ENCODE measurements at places on chromosomes 4 and X.
A peak's percentile ranks its signal among the peaks of the same experiment; 100 is the strongest.

DNA sequence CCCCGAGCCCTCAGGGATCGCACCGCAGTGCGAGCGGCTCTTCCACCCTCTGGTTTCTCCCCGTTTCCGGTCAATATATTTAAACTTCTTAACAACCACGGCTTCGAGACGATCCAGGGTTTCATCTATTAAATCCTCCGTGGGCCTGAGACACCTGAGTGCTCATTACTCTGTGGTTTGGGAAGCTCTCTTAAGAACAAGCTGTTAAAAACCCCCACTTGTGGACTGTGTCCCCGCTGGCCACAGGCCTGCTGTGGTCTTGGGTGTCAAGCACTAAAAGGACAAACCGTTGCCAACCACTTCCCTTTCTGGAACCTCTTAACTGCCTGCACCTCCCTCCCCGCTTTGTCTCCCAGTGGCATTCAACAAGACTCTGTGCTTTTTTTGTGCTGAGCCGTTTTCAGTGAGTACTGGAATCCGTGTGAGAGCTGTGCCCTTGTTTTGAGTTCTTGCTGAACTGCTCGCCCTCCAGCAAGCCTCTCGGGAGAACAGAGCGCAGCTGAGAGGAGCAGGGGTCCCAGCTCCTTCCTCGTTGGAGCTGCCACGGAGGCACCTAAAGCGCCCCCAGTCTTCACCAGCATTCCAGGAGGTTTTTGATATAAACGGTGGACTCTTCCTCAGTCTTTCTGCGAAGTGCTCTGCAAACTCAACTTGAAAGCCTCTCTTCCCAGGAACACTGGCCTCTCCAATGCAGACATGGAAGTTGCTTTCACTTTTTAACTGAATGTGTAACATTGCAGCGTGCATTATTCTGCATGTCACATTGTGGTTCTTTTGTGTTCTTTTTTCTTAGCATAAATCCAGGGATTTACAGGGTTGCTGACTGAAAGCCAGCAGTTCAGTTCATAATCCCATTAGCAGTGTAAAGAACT is 691 bp upstream of the IGFBP7 start:
- DNase-seq: peak; percentile 84

DNA sequence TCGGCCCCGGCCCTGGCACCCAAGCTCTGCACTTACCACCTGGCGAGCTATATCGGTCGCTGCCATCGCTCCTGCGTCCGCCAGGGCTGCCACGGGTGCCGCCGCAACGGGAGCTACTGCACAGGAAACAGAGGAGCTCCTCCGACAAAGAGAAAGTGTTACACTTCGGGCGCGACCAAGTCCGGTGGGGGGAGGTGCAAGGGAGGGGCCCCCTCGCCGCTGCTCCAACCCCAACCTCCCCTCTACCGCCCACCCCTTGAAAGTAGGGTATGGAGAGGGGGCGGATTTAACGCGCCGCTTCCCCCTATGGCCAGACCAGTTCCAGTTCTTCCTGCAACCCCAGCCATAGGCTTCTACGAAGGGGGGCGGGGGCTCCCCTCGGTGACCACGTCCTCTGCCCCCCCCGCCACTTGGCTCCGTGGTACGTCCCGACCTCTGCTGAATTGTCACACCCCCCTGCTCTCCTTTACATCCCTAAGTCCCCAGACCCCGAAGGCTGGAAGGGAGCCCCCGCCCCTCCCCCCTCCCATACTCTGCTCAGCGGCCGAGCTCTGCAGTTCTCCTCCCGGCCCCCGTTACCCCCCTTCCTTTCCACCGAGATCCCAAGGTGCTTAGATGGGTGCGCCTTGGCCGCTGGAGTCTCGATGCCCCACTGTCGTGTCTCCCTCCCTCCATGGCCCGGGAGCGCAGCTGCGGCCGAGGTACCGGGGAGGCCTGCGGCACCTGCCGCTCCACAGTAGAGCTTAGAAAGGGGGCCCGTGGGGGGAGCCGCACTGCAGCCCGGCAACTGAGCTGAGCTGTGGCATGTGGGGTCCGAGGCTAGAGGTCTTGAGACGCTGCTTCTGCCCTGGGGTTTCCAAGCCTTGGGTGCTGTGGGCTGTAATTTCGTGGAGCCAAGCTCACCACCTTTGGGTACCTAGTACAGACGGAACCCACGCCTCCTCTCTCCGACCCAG is at the start of gene SEPTIN6:
Gene SEPTIN6 (minus strand): TSS at position 129 of the 956 bp plus-strand sequence. CDS start 63 bp downstream, at position 66.
- DNase-seq: peak; percentile 59

DNA sequence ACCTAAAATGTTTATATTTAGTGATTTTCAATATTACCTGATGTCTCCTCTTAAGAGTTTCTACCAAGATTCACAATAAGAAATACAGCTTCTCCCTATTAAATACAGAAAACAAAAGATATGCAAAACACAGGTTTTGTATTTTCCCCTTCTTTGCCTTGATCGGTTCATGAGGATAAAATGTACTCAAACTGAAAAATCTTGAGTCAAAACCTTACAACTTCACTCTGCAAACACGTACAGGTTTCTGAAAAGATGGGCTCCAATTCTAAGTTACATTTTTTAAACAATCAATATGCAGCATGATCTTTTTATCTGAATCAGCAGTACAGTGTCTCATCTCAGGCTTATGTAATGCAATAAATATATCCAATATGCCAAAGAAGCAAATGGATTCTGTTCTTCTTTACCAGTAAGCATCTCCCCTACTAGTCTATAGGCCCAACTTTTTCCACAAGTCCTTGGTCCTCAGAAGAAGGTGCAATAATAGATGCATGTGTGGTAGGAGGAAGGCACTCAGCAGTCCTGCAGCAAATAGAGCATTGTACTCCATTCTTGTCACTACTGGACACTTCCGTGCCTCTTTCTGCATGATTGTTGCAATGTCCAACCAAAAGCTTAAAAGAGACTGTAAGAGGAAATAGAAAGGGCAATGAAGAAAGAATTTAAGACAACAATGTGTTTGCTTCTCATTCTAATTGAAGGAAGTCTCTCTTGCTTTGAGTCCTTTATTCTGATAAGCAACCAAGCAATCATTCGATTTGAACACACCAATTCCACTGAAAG is 3.2 kb downstream of the MAPK10 start:
- DNase-seq: no peak

GRCh38 chr4:1579901-1580691 is 104.0 kb downstream of the FAM53A start:
- peak; percentile 49 for DNase-seq

All from KG1 (cell line).